Germinal center (tissue), 1 donor: ENCODE measurements at places on chromosomes 2 and 18.
A peak's percentile ranks its signal among the peaks of the same experiment; 100 is the strongest.

DNA sequence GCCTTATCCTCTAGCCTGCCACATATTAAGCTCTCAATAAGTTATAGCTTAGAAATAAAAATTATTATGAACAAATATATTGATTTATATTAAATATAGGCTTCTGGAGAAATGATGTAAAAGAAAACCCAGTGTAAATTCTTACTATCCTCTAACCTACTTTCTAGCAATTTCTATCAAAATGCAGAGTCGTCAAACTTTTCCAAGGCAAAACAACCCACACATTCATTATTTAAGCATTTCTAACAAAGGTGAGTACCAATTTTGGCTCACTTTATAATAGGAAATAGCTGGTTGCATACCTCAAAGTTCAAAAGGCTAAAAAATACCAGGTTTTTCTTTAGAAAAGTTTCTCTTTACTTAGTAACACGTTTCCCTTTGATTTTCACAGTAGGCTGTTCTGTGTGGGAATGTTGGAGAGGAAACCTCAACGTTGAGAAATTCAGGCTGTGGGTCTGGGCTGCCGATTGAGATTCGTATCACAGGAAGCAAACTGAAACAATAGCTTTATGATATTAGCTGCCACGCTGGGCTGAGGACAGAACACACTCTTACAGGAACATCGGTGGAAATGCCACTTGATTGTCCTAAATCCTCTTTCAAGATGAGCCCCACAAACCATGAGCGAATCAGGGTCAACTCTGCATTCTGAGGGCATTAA, 53.0 kb downstream of the EPAS1 start:
- DNase-seq: no peak

DNA sequence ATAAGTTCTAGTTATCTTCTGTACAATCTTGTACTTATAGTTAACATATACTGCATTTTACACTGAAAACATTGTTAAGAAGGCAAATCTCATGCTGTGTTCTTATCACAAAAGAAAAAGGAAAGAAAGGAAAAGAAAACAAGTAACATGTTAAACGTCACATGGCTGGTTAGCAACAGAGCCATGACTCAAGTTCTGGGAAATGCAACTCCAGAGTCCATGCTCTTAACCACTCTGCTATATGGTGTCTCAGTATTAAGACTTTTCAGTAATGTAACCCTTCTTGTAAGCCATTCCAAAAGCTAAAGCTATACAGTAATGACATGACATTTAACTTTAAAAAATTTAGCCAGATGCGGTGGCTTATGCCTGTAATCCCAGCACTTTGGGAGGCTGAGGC, 181.4 kb downstream of the BARD1 start:
- no peak for DNase-seq

DNA sequence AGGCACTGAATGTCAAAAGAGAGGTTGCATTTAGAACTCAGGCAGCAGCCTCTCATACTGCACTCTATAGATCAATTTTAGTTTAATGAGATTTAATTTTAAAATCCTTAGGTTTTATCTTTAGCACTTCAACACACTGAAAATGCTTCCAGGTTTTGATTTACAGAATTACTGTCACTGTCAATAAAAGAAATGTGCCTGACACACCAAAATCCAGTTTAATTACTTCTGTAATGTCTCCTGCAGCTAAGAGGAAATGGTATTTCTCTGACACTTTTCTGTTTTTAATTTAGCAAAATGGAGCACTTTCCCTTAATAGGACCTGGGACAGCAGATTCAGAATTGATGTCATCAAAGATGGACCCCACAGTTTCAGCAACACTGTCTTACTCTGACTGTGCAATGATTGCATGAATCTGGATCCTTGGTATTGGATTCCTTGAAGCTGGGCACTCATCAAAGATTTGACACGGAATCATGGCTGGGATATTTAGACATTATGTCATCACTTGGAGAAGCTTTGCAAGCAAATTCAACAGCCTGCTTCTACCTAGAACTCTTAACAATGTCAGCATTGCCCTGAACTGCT, 576.5 kb downstream of the NRXN1 start:
- no peak for DNase-seq

- peak; percentile 49 for DNase-seq
Measured at GRCh38 chr2:39141334-39142271, 20.8 kb upstream of the SOS1 start.

GRCh38 chr2:65292461-65293011, 64.9 kb downstream of the ACTR2 start:
- no peak for DNase-seq

GRCh38 chr2:165008730-165009315, 53.5 kb upstream of the SLC38A11 start:
- DNase-seq: no peak

DNA sequence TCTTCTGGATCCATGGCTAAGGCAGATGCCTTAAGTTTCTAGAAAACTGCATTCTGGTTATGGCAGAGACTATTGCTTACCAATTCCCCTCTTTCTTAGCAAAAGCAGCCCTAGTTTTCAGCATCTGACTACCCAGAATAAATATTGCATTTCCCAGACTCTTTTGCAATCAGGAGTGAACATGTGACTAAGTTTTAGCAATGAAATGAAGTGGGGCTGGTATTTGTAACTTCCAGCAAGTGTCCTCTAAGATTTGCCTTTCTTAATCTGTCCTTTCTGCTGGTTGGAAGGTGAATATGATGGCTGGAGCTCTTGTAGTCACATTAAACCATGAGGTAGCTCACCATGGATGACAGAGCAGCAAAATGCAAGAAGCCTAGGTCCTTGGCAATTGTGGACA, 132.9 kb upstream of the PKDCC start:
- DNase-seq: no peak

DNA sequence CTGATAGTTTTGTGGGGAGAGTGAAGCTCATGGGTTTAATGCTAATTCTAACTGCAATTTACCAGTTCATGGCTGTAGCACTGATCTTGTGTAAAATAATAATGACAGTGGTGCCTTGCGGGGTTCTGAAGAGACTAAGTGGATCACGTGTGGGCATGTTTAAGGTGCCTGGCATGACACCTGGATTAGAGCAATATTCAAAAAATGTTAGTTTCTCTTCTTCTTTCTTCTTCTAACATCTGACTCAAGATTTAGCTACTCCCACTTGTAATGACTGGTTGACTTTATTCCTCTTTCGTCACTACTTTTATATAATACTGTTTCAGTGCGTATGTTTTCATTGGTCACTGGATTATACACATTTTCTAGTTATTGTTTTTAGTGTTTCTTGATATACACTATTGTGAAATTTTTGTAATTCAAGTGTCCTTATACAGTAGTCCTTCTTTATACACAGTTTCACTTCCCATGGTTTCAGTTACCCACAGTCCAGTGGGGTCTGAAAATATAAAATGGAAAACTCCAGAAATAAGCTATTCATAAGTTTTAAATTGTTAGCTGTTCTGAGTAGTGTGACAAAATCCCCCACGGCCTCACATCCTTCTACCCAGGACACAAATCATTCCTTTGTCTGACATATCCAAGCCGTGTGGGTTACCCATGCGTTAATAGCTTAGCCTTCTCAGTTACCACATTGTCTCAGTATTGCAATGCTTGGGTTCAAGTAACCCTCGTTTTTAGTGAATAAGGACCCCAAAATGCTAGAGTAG, 662.2 kb upstream of the CNTNAP5 start:
- DNase-seq: no peak

DNA sequence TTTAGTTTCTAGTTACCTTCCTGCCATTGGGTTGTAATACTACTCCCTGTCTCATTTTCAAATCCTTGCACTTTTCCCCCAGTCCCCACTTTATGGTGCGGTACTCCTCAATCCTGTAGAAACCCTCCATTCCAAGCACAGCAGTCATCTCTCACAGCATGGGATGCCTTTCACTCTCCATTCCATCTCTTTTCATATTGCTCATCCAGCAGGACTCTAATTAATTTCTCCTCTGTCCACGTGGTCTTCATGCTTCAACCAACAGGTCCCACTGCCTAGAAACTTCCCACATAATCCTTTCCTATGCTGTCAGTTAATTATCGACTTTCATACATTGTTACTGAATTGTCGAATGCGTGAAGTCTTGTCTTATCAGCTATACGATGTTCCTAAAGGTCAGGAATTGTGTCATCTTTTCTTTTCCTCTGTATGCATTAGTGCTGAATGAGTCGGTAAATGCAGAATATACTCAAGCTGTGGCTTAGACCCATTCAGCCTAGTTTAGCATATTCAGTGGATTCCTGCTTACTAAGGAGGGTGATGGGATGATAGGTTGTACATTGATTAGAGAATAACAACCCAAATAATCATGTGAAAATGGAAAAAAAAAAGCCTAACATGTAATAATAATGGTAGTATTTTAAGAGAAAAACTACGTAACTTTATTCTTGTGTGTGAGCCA, 89.7 kb downstream of the CRIM1 start:
- DNase-seq: no peak

DNA sequence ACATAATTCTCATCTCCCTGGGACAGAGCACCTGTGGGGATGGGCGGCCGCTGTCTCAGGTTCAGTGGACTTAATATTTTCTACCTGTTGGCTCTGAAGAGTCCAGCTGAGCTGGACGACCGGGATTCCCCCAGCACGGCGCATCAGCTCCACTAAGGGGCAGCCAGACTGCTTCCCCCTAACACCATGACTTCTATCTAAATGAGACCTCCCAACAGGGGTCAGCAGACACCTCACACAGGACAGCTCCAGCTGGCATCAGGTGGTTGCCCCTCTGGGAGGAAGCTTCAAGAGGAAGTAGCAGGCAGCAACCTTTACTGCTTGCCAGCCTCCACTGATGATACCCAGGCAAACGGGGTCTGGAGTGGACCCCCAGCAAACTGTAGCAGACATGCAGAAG, 226.0 kb upstream of the DSEL start:
- DNase-seq: no peak

- DNase-seq: no peak
Measured at GRCh38 chr2:144515696-144516410, 4.1 kb downstream of the ZEB2 start.

DNA sequence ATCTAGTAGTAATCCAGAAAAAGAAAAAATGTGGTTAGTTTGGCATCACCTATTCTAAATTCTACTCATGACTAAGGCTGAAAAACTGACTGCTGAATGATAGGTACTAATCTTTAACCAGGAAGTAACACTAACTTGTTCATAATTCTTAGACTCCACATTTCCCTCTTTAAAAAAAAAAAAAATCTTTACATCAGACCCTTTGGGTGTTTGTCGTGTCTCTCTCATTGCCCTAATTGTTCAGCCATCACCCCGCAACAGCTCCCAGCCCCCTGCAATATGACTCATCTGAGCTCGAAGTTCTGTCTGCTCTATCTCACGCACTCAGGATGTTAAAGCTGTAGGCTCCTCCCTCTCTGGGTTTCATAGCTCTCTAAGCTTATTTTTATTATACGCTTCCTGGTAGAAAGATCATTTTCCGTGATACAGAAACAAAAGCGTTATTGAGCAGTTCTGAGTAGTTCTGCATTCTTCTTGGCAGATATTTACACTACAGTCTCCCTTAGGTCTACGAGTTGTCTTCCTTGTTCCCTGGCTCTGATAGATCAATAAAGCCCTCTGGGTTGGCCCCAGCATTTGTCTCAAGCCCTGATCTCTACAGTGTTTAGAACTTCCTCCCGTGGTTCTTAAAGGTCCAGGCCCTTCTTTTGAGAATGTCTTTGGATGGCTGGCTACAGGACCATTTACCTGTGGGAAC, 95.6 kb downstream of the TNFRSF11A start:
- DNase-seq: peak; percentile 45

DNA sequence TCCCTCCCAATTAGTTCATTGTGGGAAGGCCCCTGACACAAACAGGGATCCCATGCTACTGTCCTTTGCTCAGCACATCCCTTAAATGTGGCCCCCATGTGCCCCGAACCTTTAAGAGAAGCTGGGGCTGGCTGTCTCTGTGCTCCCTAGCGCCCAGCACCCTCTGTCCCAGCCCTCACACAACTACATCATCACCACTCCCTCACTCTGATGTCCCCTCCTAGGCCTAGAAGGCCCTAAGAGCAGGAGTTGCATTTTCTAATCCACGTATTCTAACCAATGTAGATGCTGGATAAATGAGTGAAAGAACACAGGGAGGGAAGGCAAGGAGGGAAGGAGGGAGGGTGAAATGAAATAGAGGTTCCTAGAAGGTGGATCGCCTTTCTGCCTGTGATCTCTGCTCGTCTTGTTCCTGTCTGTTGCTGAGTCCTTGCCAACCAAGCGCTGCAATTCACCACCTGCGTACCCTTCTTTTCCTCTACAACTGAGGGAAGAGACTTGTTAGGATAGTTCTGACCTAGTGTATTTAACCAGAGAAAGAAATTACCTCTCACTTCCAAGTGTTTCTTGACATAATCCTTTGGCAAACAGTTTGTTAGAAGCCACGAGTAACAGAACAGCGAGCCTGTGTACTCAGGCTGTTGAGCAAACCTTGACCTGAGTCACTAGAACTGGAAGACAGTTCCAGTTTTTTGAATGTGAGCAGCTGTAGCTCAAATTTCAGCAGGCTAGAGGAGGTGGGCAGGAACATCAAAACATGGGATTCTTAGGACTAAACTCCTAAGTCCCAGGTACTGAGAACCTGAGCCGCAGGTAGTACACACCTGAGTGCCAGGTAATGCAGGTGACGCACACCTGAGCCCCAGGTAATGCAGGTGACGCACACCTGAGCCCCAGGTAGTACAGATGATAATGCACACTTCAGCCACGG, 181.5 kb upstream of the ID2 start:
- no peak for DNase-seq

GRCh38 chr2:126891681-126892500, 6.8 kb upstream of the TEX51 start:
- no peak for DNase-seq

DNA sequence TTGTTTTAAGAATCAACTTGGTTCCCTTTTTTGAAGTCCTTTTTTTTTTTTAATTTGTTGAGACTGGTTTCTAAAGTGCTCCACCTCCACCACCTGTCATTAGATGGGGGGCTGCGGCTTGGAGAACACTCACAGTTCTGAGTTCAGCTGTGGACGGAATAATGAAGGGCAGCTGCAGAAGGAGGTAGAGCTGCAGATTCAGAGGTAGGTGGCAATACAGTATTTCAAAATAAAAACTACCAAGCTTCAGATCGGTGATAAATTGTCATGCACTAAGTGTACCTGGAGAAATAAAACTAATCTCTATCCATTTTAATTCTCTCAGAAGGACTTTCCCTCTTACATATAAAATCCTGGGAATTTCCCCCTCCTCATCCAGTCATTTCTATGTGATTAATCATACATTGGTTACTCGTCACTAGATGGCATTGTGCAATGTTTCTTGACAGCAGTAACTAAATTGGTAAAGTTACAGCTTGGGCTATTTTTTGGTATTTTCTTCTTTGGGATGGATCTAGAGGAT, 81.1 kb upstream of the SLC39A10 start:
- DNase-seq: peak; percentile 18
